Activated CD4-positive, alpha-beta T cell treated with anti-CD3 and anti-CD28 coated beads, Interleukin-2, amount 50 U/mL, for 48 hours (primary cell): ENCODE measurements at places on chromosomes 5 and 9.

DNA sequence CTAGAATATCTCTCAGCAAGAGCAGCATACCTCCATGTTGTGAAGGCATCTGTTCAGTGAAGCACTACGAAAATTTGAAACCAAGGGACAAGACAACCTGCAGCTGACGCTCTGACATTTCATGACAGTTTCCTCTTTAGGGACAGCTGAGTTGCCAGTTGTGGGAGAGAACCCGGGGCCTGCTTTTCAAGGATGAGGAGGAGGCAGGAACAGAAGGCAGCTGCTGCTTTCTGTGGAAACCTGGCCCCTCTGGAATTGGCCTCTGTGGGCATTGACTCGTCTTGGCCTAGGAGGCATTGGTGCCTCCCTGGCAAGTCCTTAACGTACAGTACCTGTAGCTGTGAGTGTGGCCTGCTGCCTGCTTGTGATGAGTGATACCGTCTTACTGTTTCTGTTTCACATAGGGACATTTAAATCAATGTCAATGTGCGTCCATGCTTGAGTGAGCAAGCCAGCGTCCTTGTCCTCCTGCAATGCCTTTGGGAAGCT is 21.6 kb downstream of the SLC46A2 start:
- DNase-seq, result no peak

DNA sequence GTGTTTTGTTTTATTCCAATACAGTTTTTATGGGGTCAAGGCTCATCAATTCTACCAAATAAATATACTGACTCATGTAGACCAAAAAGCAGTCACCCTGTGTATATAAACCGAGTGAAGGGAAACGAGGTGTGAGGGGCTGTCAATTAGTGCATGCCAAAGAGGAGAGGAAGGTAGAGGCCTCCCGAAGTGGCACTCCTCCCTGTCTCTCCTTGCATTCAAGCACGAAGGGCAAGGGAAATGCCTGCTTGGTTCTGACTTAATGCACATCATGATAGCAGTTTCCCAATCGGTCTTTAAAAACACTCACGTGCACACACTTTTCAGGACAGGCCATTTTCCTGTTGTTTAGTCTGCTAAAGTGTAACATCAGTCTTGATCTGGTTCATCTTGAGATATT is 125.6 kb upstream of the SLCO6A1 start:
- DNase-seq, result no peak

DNA sequence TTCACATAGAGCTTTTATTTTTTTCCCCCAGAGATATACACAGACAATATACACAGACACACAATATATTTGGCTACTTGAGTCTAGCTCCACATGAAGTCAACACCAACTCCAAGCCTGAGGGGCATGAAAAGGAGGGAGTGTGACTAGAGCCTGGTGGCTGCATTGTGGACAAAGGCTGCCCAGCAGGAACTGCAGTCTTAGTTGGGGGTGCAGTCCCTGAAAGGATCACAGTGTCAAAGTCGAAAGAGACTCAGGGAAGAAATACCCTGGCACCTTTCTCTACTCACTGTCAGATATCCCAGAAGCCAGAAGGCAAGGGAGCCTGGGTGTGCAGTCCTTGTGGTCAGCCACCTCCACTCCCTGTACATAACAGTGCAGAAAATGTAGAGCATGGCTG is 231.6 kb upstream of the RPS23 start:
- DNase-seq, result no peak

- no peak for DNase-seq
These were observed 21.7 kb upstream of the SPINK7 start for GRCh38 chr5:148290271-148291195.

DNA sequence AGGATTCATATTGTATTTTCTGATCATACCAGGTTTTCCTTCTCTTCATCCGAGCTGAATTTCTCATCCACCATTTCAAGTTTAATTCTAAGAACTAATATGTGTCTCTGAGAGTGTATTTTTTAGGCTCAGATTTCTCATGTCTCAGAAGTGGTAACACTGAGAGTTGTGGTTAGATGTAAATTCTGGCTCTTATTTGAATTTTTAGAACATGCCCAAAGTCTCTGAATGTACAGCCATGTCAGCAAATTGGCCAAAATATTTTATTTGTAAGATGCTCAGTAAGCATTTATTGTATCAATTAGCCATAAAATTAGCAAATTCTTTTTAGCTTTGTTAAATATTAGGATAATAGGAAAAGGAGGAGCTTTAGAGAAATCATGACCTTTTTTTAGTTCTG is 16.6 kb downstream of the SV2C start:
- DNase-seq, result no peak

- no peak for DNase-seq
These were observed 40.3 kb downstream of the JAK2 start for GRCh38 chr9:5025416-5025815.

DNA sequence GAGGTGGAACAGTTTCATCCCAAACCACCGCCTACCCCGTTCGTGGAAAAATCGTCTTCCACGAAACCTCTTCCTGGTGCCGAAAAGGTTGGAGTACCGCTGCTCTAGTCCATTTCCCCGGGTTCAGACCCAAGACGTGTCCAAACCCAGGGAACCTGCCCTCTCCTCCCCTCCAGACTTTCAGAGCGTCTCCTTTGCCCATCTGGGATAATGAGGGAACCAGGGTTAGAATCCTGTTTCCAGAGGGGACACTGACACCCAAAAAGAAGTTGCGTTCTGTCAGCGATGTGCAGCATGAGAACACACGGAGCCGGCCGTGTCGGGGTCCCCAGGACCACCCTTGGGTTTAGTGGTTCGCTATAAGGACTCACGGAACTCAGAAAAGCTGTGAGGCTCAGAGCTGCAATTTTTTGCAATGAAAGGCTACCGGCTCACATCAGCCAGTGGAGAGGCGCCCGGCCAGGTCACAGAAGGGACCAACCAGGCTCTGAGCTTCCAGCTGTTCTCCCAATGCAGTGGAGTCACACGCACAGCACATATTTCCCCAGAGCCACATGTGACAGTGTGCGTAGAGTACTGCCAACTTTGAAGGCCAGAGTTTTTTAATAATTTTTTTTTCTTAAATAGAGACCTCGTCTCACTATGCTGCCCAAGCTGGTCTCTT is 19.4 kb downstream of the LAMC3 start:
- DNase-seq, result no peak

GRCh38 chr9:70534061-70534460 is 119.6 kb upstream of the KLF9 start:
- no peak for DNase-seq

DNA sequence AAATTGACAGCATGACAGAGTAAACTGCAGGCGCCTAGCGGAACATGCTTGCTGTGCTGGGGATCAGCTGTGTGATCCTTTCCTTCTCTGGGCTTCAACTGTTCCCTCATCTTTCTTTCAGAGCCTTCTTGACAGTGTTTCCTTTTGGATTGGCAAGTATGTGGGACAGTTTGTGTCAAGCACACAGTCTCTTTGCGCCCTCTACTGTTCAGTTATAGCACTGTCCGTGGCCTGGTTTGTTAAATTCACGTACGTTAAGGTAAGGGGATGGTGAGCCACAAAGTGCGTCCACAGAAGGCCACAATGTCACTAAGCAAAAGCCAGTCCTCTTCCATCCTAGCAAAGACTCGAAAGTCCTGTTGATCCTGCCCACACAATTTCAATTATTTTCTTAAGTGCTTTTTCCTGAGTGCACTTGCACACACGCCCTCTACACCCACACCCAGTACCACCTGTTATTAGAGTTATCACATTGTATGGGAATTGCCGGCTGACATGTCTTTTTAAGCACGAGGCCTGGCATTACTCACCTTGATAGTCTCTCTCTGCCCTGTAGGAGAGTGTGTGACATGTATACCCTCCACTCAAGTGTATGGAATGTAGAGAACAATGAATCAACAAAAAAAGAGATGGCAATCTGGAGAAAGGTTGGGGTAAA is 22.5 kb upstream of the PTPN3 start:
- DNase-seq, result peak; percentile 48

- no peak for DNase-seq
These were observed 296.0 kb upstream of the DMRT1 start for GRCh38 chr9:545480-545879.

DNA sequence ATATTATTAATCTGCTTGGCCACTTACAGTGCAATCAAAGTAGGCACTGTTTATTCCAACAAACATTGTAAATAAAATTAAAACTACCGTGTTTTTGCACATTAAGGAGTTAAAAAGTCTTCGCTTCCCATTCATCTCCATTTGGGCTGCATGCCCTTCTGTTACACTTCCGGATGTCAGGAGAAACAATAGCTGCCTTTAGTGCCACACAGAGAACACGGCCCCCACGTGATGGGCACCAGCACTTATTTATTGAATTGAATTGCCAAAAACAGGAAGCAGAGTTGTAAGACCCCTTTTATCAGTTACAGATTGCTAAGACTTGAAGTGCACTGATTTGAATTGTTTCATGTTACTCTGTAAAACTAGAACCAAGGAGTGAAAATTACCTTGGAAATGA is 80.4 kb downstream of the LHFPL2 start:
- DNase-seq, result no peak

DNA sequence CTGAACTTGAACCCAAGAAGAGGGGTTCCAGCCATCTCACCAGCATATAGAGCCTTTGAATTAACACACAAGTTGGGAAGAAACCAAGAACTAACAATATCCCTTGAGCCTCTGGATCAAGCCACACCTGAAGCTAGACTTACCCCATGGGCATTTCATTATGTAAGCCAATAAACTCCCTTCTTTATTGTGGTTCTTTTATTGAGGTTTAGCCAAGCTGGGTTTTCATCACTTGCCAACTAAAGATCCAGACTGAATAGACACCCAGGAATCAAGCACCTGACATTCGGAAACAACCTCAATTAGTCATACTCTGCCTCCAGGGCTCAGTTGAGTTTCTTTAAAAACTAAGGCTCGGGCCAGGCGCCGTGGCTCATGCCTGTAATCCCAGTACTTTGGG is 226.7 kb downstream of the AGTPBP1 start:
- DNase-seq, result no peak

DNA sequence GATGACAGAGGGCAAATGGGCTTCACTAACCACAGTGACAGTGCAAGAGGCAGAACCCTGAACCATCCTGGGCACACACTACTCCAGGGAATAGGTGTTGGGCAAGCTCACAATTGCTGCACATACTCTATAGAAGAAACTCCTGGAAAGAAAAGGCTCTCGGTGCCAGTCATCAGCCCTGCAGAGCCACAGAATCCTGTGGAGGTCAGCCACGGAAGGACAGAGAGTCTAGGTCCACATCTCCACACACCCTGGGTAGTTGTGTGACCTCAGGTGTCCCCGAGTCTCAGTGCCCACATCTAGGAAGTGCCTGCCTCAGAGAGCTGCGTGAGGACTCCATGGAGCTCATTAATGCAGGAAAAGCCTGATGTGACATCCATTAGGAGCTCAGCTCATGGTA is 16.0 kb upstream of the ANGPTL2 start:
- DNase-seq, result no peak

DNA sequence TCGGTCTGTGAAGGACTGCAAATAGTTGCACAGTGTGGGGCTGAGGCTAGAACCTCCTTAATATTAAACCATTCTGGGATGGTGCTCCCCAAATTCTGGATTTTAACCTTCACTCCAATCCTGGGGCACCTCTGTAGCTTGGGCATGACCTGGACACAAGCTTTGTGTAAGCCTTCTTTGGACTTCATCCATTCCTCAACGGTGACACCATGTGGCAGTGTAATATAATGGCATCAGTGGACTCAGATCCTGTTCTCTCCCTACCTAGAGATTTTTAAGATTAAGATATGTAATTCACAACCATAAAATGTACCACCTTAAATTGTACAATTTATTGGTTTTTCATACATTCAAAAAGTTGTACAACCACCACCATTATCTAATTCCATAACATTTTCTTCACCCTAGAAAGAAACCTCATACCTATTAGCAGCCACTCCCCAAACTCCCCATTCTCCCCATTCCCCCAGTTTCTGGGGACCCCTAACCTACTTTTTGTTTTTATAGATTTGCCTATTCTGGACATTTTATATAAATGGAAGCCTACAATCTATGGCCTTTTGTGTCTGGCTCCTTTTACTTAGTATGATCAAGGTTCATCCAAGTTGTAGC is 4.8 kb upstream of the PLGRKT start:
- DNase-seq, result no peak

- DNase-seq, result no peak
These were observed 88.8 kb downstream of the NSUN2 start for GRCh38 chr5:6543830-6544560.

- no peak for DNase-seq
These were observed 20.2 kb downstream of the ADAMTS6 start for GRCh38 chr5:65461490-65461889.

GRCh38 chr9:34582787-34583186 is 6.7 kb downstream of the CNTFR start:
- no peak for DNase-seq

GRCh38 chr5:100423330-100423729 is 111.8 kb upstream of the FAM174A start:
- no peak for DNase-seq

DNA sequence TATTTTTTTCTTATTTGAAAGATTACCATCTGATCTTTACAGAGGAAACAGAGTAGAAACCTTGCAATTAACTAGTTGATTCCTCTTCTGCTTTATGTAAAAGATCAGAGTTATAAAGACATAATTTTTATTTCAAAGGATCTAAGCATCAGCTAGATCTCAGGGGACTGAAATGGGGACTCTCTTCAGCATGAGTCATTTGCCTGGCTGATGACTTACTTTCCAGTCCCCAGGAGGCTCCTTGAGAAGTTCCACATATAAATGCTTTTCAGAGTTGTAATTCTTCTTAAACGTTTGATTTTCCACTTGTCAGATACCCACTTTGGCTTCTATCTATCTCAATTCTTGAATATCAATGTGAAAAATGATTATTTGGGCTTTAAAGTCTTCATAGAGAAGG is 389.4 kb downstream of the RAB3C start:
- no peak for DNase-seq

GRCh38 chr9:127562279-127562796 is 49.7 kb upstream of the STXBP1 start:
- DNase-seq, result no peak

GRCh38 chr9:108400297-108400696 is 455.5 kb downstream of the ACTL7B start:
- DNase-seq, result no peak

GRCh38 chr9:85534340-85534739 is 207.4 kb downstream of the AGTPBP1 start:
- no peak for DNase-seq

DNA sequence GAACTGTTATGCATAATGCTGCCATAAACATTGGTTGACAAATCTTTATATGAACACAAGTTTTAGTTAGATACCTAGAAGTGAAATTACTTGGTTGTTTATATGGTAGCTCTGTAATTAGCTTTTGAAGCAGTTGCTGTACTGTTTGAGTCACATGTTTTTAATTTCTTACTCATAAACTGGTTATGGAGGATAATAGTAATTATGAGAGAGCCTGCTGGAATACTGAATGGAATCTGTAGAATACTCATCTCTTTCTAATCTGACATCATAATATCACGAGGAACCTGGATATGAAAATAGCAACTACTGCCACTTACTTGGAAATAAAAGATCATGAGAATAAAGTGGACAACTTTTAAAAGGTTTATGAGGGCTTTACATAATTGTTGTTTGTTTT is 509.2 kb downstream of the CETN3 start:
- DNase-seq, result no peak

- no peak for DNase-seq
These were observed 438.1 kb downstream of the MAT2B start for GRCh38 chr5:163943546-163943945.

- DNase-seq, result no peak
These were observed 1057.3 kb downstream of the TLE1 start for GRCh38 chr9:80632041-80632440.
